BE2C (cell line): ENCODE measurements at places on chromosomes 13 and 19.

DNA sequence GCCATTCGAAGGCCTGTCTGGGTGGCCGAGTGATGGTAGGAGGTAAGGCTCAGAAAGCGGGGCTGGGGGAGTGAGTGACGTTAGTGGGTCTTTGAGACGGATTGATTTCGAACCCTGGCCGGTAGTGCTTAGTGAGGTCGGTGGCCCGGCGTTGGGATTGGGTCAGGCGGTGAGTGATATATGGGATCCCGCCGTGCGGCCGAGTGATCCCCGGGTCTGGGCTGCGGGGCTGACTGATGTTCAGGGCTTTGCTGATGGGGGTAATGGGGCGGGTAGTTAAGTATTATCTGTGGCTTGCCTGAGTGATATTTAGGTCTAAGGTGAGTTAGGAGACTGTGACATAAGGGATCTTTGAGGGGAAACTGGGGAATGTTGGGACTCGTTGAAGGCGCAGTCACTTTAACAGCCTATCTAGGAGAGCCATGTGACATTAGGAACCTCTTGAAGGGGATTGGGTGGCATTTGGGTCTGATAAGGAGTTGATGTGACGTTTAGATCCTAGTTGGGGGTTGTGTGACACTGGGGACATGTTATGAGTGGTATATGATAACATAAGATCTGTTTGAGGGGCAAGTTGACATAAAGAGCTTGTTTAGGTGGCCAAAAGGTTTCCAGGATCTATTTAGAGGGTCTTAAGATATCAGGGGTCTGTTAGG, 543 bp downstream of the PSMC4 start:
- DNase-seq: no peak

DNA sequence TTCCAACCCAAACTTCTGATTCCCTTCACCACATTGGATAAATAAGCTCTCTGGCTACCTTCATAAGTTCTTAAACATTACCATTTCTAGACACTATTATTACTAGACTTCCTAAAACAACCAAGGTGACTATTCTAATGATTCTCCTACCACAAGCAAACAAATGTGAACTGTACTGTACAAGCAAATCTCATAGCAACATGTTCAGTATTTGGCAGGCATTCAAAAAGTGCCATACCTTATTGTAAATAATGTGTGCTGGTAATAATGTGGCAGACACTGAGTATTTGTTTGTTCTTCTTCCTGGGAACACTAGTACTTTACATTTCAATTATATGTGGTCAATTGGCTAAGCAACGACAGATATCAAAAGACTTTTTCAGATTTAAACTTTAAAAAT, 986.0 kb upstream of the SPRY2 start:
- DNase-seq: no peak

DNA sequence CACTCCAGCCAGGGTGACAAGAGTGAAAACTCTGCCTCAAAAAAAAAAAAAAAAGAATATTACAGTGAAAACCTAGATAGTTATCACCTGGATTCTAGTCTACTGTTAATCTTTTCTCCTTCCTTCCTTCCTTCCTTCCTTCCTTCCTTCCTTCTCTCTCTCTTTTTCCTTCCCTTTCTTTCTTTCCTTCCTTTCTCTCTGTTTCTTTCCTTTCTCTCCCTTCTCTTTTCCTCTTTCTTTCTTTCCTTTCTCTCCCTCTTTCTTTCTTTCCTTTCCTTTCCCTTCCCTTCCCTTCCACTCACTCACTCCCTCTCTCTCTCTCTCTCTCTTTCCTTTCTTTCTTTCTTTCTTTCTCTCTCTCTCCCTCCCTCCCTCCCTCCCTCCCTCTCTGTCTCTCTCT, 9.6 kb upstream of the TTYH1 start:
- DNase-seq: no peak

- no peak for DNase-seq
These were observed 8.1 kb downstream of the RPS9 start for GRCh38 chr19:54208784-54209057.

- no peak for DNase-seq
These were observed 499.5 kb upstream of the GPC6 start for GRCh38 chr13:92727118-92727517.

DNA sequence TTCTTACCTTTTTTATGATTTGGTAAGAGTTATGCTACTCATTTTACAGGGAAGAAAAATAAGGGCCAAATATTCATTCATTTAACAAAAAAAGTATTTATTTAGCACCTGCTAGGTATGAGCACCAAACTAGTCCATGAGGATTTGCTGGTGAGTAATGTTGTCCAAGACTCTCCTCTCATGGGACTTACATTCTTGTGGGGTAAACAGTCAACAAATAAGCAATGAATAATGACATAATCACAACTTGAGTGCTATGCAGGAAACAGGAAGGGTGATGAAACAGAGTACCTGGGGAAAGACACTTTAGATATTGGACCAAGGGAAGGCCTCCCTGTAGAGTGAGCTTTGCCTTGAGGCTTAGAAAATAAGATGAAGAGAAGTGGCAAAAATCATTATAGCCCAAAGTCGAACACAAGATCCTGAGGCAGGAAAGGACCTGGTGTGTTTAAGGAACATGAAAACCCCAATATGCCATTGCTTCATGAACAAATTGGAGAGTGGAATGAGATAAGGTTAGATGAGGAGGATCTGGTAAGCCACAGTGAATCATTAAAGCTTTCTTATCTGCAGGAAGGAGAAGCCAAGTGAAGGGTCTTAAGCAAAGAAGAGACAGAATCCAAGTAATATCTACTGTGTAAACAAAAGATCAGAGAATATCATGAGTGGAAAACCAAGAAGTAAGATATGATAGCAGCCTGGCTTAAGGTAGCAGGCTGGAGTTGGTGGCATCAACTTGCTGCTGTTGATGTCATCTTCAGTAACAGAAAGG, 294.5 kb upstream of the NBEA start:
- DNase-seq: no peak

DNA sequence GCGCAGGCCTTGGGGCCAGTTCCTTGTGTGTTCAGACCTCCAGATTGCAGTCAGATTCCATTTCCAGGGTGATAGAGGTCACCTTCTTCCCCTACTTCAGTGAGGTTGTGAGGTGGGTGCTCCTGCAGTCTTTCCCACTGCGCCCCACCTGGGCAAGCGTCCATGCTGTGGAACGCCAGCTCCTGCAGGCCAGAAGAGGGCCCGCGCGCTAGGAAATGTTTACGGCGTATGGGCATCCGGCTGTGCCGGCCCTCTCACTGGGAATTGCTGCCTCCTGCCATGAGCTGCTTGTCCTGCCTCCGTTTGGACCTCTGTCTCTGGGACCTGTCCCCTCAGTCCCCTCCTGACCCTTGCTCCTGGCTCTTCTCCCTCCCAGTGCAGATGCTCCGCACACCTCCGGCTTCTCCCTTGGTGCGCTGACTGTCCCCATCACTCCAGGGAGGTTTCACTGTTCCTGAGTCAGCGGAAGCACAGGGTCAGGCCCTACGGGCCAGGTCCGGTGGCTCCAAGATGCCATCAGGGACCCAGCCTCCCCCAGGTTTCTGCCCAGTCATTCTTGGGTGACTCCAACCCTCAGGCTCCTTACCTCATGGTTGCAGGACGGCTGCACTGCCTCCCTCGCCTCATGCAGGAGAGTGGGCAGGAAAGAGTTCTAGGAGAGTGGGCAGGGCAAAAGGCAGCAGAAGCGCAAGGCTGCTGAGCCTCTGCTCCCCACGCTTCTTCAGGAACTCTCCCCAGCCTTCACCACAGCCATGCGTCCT, 56.6 kb downstream of the SMARCA4 start:
- no peak for DNase-seq

GRCh38 chr13:95573221-95573620, 20.7 kb downstream of the CLDN10 start:
- no peak for DNase-seq

GRCh38 chr13:93505104-93505952, 278.7 kb downstream of the GPC6 start:
- no peak for DNase-seq

DNA sequence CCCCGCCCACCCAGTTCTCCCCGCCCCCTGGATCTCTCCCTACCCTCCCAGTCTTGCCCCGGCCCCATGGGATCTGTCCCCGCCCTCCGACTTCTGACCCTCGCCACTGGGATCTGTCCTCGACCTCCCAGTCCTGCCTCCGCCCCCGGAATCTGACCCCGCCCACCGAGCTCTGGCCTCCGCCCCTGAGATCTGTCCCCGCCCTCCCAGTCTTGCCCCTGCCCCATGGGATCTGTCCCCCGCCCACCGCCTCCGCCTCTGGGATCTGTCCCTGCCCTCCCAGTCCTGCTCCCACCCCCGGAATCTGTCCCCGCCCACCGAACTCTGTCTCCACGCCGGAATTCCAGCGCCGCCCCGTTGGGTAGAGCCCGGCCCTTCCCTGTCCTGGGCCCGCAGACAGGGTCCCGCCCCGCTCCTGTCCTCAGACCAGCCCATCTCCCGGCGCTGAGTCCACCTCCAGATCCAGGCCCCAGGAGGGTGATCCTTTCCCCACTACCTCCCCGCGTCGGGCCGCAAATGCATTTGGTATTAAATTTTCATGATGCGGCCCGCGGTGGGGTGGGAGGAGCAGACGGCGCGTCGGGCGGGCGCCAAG, 1.5 kb upstream of the SLC17A7 start:
- DNase-seq: peak; percentile 97

- DNase-seq: no peak
These were observed 20.2 kb downstream of the CHAMP1 start for GRCh38 chr13:114334305-114335053.
